ENCODE measurements at places on chromosomes 12 and 14.

DNA sequence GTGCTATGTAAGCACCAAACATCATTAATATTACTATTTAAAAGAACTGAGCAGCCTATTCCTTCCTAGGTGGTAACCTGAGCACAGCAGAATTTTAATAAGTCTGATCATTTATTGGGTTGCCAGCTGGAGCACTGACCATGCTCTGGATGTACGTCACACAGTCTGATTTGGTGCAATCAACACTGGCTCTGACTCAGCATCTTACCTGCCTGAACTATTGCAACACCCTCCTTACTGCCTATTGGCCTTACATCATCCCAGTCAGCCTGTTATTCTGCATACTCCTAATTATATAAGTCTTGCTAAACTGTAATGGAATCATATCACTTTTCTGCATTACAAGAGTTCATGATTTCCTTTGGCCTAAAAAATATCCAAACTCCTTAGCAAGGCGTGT is 149.7 kb downstream of the PTPRO start:
- DNase-seq = no peak

GRCh38 chr14:76490735-76491134 is 114.8 kb downstream of the ESRRB start:
- DNase-seq = no peak

DNA sequence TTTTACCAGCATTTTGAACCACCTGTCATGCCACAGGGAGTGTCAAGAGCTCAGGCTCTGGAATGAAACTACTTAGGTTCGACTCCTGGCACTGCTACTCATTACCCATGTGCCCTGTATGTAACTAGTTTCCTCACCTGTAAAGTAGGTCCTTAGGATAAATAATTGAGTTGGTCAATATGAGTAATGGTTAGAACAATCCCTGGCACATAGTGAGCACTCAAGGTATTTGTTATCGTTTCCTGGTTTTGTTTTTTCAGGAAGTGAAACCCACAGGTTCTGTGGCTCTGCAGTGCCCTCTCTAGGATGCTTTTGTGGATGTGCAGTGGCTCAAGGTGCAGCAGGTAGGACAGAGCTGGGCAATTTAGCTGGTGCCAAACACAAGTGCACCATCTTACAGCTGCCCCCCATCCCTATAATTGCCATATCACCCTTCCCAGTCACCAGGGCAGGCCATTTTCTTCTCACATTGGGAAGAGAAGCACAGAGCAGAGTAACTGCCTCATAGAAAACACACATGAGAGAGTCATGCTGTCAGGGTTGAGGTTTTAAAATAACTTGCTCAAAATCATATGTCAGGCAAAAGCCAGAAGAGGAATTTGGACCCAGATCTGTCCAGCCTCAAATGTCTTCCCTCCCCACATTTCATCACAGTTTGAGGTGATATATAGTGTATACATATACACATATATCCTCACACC is 297.5 kb downstream of the RPAP3 start:
- DNase-seq = no peak

- DNase-seq = peak; percentile 20
These were observed 13.6 kb downstream of the PLEKHG3 start for GRCh38 chr14:64717870-64718269.

DNA sequence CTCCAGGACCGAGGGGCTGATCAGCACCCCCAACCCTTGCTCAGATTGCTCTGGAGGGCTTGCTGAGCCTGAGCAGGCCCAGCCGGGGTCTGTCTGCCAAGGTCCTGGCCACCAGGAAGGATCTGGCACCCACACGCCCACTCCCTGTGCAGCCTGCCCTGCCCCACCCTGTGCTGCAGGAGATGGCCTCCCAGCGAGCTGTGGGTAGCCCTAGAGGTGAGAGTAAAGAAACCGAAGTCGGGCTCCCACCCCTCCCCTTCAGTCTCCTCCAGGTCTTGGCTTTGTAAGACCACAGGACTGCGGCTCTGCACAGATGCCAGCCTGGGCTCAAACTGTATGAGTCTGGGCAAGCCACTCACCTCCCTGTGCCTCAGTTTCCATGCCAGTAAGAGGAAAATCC is 307.8 kb downstream of the BCL11B start:
- no peak for DNase-seq

GRCh38 chr14:44438221-44438620 is 68.9 kb downstream of the FSCB start:
- DNase-seq = no peak

All from IMR-90 (cell line).